Calu3 (cell line): ENCODE measurements at places on chromosomes 5 and 9. TPM values are rescaled to one million over a fixed set of nuclear protein-coding genes. Genes with fewer than 3 reads are reported as not detected.

Gene KIF4B
- not detected in 2 replicates for total RNA-seq

Gene TAF11L5
- not detected in 2 replicates for total RNA-seq

Gene SMIM33
- total RNA-seq = not detected in 2 replicates

Gene SLIT3
- total RNA-seq = not detected in 2 replicates

GRCh38 chr9:70260007-70260443 is 1.2 kb downstream of the SMC5 start:
- peak; percentile 45 for DNase-seq
- H3K27ac ChIP-seq = peak overlapping the region; percentile 94
- peaks cover 66% of the 10 kb centered on the region for H3K36me3 ChIP-seq
- peak overlapping the region; percentile 97 for H3K4me3 ChIP-seq
- no peaks in the 10 kb centered on the region for H3K27me3 ChIP-seq
- peaks cover 40% of the 10 kb centered on the region for H3K4me1 ChIP-seq

DNA sequence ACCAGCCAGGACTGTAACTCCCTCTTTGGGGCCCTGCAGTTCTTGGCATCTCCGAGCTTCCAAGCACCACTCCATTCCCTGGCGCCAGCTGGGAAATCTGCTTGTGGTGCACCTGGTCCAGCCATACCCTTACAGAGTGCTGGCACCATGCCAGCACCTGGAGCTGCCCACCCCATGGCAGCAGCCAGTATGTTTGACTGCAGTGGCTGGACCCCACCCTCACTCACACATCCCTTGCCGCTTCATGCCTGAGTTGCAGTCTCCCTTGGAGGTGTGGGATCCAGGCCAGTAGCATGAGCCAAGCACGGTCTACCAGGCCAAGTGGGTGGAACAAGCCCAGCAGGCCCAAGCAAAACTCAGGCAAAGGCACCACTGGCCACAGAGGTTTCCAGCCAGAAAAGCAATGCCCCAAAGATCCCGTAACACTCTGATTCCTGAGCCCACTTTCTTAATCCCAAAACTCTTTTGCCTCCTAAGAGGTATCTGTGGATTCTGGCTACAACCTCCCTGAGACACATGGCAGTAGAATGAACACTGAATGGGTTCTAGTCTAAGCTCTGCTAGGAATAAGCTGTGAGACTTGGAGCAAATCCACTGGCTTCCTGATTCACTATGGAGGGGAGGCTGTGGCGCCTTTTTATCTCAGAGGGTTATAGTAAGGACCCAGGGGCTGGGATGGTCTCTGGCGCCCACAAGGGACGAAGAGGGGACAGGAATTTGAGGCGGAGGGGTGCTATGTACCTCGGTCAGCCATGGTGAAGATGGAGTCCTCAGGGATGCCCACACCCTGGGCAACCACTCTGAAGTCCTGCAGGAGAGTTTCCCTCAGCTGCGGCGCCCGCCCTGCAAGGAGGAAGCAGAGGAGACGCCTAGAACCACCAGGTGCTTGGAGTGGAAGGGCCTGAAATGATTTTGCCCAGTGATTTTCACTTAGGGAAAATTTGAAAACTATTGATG is 5.6 kb downstream of the AMBP start:
- H3K4me3 ChIP-seq = no peak overlapping the region
- no peaks in the 10 kb centered on the region for H3K27me3 ChIP-seq
- H3K36me3 ChIP-seq = no peaks in the 10 kb centered on the region

DNA sequence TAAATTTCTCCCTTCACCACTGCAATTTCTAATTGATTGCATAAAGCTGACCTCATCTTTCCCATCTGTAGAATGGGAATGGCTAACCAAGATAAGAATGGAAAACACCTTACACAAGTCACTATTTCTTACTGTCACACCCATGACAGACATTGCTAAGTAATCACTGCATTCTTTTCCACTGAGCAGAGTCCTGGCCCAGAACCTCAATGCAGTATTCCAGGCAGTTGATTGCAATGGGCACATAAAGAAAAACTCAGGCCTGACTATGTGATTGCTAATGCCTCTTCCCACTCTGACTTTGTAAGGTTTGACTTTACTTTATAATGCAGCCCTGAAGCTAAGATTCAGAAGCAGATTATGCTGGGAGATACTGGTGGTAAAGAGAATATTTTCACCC is 29.3 kb downstream of the TRIM32 start:
- H3K27me3 ChIP-seq = no peaks in the 10 kb centered on the region
- H3K27ac ChIP-seq = no peak overlapping the region
- H3K4me1 ChIP-seq = no peaks in the 10 kb centered on the region
- no peak overlapping the region for H3K4me3 ChIP-seq

DNA sequence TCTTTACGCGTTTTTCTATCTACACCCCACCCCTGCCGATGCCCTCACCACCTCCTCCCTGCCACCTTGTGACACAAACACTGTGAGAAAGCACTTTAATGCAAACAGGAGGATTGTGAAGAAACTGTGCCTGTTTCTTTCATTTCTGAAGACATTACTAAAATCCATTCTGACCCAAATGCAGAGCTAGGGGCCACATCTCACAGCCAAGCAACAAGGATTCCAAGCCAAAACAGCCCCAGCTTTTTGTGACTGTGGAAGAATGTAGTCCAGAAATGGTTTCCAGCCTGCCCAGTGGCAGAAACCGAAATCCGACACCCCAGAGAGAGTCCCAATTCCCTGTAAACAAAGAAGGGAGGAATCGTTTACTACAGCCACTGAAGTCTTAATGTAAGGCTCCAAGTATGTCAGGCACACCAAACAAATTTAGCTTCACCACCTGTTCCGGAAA is 190.9 kb downstream of the TTC39B start:
- H3K36me3 ChIP-seq = no peaks in the 10 kb centered on the region
- peaks cover 48% of the 10 kb centered on the region for H3K27me3 ChIP-seq
- no peak for DNase-seq

- H3K4me3 ChIP-seq = peak overlapping the region; percentile 63
- peak overlapping the region; percentile 36 for H3K27ac ChIP-seq
- no peaks in the 10 kb centered on the region for H3K36me3 ChIP-seq
- H3K27me3 ChIP-seq = peaks cover 57% of the 10 kb centered on the region
- DNase-seq = no peak
- no peaks in the 10 kb centered on the region for H3K4me1 ChIP-seq
These were observed 438 bp upstream of the PAPPA start for GRCh38 chr9:116152941-116153764.

GRCh38 chr9:131423171-131423581 is 29.3 kb downstream of the PRRC2B start:
- H3K4me3 ChIP-seq = peak overlapping the region; percentile 46
- H3K27ac ChIP-seq = peak overlapping the region; percentile 47
- H3K27me3 ChIP-seq = no peaks in the 10 kb centered on the region
- peaks cover 48% of the 10 kb centered on the region for H3K4me1 ChIP-seq
- H3K36me3 ChIP-seq = peaks cover 33% of the 10 kb centered on the region
